ENCODE measurements at places on chromosomes 16 and 17.
A peak's percentile ranks its signal among the peaks of the same experiment; 100 is the strongest.

DNA sequence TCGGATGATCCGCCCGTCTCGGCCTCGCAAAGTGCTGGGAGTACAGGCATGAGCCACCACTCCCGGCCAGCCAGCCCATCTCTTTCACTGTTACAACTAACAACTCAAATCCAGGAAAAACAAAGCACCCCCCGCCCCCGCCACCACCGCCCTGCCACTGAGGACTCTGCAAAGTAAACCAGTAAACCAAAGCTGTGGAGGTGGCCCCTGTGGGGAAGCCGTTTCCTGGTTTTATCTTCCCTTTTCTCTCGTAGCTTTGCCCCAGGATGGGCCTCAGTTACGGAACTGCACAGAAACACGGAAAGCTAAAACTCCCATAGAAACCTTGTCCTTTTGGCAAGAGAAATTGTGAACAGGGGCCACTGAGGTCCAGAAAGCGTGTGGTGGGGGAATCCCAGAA lies 17.5 kb downstream of the CHMP6 start:
- no peak for DNase-seq

DNA sequence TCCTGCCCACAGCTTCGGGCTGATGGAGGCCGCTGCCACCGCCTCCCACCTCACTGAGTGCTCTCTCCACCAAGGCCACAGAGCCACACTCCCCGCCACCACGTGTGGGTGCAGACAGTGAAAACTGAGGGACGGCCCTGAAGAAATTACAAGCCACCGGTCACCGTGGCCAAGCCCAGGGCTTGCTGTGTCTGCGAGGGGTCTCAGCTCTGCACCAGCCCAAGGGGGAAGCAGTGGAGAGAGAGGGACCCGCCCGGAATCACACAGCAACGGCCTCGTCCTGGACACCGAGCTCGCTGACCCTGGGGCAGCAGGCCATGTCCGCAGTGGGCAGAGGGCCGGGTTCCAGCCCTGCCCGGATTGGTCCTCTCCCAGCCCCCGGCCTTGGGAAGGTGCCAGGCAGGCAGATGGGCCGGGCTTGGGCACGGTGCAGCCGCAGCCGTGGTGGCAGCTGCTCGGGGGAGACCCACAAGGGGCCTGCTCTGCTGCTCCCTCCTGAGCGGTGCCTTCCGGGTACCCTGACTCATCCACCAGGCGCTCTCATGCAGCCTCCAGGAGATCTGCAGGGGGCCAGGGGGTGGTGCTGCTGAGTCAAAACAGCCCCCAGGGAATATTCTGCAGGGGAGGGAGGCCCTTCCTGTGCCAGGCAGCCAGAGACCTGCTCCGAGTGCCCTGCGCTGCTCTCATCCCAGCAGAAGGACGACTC lies 52.0 kb downstream of the CBFA2T3 start:
- DNase-seq = no peak

DNA sequence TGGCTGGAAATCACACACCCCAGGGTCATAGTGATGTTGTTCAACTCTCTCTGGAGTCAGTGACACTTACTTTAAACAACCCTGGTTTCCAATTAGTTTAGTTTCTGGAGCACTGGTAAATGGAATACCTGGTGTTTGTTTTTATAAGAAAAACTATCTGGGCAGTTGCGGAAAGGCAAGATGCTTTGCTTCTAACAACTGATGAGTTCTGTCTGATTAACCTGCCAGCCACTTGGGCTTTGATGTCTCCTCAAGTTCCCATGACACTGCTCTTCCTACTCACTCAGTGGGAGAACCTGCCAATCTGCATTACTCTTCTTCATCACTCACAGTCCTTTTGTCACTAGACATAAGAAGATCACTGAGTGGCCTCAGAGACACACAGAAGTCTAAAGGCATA lies 78.7 kb upstream of the MTMR4 start:
- no peak for DNase-seq

DNA sequence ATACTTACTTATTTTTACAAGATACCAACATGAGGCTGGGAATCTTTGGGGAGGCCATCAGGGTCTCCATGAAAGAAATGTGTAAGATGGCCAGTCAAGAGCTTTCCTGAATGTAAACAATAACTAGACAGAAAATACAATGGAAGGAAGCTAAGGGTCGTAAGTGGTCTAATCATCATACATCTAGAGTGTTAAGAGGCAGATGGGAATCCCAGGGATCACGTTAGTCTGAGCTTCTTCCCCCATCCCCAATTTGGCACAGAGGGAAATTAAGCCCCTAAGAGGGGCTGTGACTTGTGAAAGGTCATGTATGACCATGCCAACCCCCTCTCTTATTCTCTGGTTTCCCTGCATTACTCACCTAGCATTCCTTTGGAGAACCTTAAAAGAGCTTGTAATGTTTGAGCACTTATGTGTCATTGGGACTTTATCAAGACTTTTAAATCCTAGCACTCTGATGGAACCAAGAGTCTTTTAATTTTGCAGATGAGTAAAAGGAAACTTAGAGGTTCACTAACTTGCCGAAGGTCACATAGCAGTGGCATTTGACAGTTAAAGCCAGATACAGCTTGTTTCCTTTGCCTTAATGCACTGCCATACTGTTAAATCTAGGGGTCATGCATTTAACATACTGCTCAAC lies 46.1 kb downstream of the DCUN1D3 start:
- no peak for DNase-seq

DNA sequence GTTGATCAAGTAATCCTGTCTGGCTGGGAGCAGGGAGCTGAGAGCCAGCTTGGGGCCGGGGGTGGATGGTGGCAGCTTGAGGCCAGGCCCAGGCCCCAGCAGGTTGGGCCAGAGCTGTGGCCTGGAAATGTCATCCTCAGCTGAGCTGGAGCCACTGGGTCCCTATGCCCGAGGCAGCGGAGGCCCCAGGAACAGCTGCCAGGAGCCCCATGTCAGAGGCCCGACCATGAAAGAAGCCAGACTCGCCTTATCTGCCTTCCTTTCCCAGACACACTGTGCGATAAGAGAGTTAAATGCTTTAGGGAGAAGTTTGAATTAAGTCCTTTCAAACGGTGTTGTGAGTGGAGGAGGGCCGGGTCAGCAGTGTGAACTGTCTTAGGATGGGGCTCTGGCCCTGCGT lies 3.5 kb downstream of the SMTNL2 start:
- no peak for DNase-seq

DNA sequence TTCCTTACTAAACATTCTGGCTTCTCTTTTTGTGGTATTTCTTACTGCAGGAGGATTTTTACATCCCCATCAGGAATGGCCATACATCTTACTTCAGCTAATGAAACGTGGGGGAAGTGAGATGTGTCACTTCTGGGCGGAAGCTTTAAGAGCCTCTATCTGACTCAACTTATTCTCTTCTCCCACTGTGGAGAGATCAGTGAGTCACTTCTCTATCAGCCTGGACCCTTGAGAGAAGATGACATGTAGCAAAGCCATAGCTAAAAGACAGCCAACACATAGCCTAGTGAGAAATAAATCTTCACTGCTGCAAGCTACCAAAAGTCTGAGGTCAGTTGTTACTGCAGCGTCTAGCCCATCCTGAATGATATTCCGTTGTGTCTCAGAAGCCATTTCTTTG lies 1066.7 kb upstream of the RBFOX1 start:
- no peak for DNase-seq

DNA sequence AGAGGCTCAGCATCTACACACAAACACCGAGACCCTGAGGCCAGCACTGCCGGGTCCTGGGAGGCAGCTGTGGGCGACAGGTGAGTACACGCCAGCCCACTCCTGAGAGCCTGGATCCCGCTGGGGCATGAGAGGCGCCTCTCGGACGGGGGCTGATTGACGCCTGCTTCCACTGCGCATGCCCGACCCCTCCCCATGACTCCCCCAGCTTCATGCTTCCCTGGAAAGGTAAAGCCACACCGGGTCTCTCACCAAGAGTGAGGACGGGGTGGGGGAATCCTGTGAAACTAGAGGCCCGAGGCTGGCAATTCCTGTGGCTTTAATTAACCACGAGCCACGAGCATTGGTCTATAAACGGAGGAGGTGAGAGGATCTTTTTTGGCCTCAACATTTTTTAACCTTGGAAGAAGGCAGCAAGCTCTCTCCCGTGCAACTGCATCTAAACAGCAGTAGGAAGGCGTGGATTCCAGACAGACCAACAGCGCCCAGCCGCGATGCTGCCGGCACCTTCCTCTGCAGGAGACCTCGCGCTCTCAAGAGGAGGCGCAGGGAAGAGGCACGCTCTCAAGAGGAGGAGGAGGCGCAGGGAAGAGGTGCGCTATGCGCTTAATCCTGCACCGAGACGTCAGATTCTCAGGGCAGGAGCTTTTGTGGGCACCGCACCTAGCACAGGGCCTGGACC lies 71.8 kb upstream of the METRNL start:
- no peak for DNase-seq

DNA sequence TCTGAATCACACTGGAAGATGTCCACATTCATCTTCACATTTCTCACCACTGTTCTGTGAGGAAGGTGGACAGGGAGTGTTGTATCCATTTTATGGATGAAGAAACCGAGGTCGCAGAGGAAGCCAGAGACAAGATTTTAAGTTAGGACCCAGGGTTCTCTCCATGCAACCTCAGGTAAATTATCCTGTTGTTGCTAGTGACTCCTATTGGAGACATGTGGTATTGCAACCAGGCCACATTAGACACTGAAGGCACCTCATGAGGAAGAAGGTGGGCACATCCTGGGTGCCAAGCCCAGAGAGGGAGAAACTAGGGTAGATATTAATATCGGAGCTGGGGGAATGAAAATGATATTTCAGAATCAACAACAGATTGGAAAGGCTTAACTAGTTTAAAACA lies 8.5 kb upstream of the WNT9B start:
- no peak for DNase-seq

DNA sequence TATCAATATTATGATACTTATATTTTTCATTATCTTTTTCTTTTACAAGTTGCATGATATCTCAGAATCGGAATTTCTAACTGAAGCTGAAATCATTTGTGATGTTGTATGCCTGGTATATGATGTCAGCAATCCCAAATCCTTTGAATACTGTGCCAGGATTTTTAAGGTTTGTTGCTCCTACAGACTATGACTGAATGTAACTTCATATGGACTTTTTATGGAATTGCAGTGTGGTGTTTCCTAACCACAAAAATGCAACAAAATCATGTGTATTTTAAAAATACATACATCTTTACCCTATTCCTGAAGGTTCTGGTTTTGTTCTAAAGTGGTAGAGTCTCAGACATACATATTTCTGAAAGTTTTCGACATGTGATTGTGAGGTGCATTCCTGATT lies 58.8 kb upstream of the RHBDL3 start:
- no peak for DNase-seq

DNA sequence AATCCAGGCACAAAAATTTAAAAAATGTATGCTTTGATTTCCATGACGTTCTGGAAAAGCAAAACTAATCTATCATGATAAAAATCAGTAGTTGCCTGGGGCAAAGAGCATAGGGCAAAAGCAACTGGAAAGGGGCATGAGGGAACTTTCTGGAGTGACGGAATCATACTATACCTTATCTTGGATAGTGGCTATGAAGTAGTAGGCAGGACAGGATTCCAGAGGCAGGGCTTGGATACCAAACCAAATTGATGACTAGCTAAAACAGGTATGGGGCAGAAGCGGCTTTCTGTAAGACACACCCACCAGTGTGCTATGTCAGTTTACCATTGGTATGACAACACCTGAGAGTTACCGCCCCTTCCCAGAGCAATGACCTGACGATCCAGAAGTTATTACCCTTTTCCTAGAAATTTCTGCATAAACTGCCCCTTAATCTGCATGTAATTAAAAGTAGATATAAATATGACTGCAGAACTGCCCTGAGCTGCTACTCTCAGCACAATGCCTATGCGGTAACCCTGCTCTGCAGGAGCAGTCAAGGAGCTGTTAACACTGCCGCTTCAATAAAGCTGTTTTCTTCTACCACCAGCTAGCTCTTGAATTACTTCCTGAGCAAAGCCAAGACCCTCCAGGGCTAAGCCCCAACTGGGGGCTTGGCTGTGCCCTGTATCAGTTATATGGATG lies 56.7 kb downstream of the CFDP1 start:
- no peak for DNase-seq

GRCh38 chr17:2025220-2025621 lies at the start of gene RTN4RL1:
TSS of gene RTN4RL1 (minus strand) at chr17:2025334. CDS start at chr17:2024865, 469 bp downstream.
- peak; percentile 38 for DNase-seq

DNA sequence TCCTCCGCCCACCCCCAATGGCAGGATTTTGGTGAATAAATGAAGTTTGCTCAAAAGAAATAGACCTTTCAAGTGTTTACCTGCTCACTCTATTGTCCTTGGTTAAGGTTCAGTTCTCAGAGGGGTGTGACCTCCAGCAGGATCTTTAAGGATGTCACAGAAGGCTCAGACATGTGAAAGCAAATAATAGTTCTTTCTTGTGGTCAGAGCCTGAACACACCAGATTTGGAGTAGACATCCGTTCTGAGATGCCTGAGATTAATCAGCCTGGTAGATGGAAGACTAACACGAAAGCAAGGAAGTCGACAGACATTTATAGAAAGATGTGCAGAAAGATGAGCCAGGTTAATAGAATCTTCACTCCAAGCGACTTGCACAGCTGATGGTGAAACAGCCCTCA lies 557.9 kb upstream of the CDH11 start:
- no peak for DNase-seq

DNA sequence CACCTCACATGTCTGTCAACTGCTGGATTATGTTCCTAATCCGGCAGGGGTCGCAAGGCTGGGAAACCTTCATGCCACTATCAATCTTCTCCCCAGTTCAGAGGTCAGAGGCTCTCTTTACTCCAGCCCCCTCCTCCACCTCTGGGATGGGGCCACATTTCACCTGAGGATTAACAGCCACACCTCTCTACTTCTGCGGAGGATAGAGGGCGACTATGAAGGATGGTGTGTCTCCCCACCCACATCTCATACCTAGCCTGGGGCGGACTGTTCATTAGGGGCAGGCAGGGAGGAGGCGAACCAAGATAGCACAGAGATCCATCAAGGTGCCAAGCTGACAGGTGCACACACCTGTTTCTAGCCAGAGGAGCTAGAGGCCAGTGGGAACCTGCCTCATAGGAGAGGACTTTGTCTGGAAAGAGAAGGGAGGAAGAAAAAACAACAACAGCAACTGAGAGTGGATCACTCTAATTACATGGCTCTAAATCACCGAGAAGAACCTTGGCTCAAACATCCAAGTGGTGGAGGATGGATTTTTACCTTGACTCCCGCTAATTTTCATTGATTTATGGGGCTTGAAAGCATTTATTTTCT lies 41.9 kb upstream of the SKAP1 start:
- DNase-seq = no peak

DNA sequence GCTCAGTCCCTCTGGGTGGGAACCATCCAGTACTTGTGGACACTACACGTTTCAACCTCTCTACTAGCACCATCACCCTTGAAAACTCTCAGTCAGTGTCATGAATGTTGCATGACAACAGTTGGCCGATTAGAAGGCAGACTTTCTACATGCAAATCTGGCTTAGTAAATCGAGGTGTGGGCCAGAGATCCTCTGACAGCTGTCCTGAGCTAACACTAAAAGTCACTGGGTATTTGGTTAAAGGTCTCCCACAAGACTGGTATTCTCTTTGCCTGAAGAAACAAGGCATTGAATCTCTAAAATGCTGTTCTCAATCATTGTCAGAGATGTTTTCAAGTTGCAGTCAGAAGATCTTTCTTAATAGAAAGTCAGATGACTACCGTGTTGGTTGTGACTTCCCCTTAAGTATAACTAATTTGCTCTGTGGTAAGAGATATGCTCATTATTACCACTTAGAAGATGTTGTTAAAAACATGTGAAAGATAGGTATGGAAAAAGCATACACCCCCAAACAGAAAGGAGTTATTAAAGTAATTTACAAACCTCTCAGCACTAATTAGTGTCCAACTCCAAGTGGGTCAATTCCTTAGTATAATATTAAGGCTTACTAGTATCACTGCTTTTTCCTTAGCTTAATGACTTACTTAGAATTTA lies 62.3 kb downstream of the WNT3 start:
- no peak for DNase-seq
